ENCODE measurements at places on chromosomes 6 and 20.

DNA sequence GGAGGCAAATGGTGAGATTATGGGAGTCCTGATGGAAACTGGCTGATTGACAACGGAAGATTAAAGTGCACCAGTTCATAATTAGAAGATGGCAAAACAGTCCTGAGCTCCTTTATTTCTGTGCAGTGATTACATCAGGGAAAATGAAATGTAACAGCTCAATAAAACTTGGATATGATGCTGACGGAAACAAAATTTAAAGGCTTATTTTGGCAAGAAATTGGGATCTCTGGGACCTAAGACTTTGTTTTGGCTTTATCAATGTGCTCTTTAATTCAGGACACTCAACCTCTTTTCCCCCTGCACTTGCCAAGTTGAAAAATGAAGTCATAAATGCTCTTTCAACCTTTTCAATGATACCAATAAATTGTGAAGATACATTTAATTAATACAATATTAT is 226.8 kb downstream of the C6orf118 start:
- DNase-seq, result no peak

DNA sequence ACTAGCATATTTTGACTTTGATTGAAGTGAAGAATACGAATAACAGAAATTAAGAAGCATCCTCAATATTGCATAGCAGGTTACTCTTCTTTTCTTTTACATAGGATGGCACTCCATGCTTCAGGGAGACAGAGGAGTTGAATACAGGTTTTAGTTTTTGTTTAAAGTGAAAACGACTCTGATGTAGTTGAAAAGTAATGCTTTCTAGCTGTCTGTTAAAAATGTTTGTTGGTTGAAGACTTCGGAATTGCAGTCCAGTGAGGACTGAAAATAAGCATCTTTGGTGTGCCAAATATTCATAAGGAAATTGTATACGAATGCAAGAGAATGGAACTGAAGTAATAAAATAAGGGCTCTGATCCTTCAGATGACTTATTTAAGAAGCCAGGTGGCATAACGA is 618 bp upstream of the SLC16A10 start:
- DNase-seq, result no peak

DNA sequence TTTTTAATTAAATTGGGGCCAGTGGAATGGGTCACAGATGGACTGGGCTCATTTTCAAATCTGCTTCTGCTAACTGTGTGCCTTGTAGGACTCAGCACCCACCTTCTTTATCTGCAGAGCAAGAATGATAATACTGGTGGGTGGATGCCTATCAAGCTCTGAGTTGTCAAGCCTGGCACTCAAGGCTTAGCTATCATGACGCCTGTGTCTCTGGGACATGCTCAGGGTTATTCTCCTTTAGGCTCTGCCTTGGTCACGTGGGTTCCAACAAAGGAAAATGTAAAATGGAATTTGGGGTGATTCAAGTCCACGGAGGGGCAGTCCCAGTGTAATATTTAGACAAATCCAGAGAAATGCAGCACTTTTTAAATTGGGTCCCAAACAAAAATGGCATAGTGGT is 202.3 kb downstream of the TSHZ2 start:
- DNase-seq, result no peak

DNA sequence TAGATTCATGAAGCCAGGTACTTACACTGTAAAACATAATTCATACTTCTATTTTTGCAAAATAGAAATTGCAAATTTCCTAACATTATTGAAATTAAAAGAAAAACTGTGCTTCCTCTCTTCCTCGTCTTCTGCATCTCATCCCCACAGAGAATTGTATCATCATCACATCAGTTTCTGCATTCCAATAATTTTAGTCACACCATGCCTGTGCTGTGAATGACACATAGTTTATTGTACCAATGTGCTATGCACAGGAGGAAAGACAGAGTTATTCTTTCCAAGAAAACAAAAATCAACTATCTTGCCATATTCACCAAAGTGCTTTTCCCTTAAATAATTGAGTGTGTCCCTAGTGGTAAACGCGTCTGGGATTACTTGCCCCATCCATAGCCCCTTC is 38.1 kb upstream of the FAM135A start:
- DNase-seq, result no peak

GRCh38 chr6:41658636-41659035 is 20.4 kb downstream of the MDFI start:
- no peak for DNase-seq

- no peak for DNase-seq
Observed at GRCh38 chr6:38209371-38210260, 390.1 kb downstream of the ZFAND3 start.

DNA sequence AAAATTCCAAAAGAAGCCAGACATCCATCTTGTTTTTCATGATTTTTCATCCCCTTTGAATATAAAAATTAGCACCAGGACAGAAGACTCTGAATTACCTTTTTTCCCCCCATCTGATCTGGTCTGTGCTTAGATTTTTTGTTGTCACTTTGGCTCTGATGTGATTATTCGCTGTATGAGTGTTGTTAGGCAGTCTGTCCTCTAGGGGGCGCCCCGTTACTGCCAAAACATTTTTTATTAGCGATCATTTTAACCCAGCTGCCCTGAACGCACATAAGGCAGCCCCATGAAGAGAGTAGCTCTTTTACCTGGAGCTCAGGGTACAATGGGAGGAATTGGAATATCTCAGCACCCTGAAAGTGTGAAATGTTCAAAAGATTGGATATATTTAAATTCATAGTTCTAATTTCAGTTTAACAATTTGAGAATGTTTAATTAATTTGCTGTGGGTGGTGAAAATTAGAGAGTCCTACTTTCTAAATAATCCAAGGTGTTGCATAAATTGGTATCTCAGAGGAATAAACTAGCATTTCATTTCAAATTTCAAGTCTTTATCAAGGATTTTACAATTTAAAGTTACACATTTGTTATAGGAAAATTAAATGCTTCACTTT is 60.8 kb downstream of the PRPH2 start:
- peak; percentile 74 for DNase-seq

DNA sequence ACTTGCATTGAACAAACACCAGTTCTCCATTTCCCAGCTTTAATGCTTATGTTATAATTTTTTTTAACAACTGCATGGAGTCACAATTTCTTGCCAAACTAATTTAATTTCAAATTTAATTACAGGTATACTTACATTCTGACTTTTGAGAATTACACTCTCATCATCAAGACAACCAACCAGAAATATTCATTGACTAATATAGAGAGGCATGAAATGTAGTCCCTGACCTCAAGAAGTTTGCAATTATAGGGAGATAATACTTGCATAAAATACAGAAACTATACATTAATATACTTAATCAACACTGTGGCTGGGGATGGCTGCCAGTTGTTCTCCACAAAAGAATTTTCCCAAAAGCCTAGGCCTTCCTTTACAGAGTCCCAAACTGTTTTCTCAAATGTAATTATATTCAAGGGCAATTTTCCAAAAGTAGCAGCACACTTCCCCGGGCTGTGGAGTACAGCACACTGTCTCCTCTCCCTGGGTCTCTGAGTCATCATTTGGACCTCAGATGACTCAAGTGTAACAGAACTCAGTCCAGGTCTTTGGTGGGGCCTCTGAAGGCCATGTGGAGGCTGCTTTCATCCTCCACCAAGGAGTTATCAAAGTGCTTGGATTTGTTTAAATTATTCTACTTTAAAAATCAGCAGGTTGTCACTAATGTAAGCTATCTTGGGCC is 114.1 kb downstream of the KIF16B start:
- no peak for DNase-seq

DNA sequence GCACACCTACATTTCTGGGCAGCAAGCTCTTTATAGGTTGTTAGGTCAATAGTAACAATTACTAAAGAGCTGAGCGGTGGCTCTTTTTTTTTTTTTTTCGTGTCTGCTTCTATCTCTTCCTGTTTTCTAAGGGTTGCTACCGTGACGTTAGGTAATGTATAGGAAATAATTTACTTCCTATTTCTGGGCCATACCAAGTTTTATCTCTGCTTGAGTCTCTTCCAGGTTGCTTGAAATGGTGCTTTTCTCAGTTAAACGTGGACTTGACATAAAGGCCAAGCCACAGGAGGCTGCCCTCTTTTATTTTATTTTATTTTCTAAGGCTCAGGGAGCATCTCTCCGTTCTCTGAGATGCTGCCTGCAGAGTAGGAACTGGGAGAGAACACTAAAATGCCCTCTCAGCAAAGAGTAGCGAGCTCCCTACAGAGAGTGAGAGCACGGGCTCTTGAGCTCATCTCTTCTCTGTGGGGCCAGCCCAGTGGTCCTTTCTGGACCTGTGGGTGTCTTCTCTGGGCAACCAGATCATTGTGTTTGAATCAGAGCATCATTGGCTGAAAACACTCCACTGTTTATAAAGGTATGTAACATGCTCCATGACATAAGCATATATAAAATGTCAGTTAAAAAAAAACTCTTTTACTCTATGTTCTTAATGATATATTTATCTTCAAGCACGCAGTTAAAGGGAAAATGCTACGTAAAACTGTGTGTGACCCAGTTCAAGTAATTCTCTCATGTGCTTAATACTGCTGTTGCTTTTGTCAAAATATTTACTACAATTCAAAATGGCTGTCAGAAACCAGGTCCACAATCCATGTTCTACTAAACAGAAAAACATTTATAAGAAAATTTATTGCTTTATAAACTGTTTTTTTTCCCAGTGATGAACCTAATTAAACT is at the start of gene ZNF831:
Gene ZNF831 (plus strand): TSS at position 191 of the 900 bp plus-strand sequence. CDS start 27,199 bp downstream, outside the sequence.
- DNase-seq, result peak; percentile 26

DNA sequence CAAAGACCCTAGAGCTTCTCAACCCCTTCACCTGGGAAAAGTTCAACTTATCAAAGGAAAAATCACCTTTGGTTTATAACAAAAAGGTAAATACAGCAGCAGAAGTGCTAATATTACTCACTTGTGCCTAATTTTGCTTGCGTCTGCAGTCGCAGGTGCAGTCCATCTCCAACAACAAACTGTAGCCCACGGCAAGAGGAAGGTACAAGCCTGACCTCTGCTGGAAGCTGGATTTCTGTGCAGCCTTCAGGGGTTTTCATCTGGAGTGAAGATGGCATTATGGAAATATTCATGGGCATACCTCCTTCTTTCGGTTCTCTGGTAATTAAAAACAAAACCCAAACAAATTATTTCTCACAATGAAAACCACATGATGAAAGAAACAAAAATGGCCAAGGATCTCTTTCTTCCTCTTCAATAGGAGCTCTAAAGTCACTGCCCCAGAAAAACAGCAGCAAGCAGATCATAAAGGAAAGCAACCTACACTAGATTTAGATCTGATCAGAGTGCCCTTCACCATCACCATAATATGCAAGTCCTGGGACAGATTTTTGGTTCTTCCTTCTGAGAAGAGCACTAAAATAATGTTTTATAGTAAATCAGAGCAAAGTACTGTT is 7.8 kb downstream of the UBE3D start:
- DNase-seq, result no peak

- DNase-seq, result no peak
Observed at GRCh38 chr20:48729538-48729937, 98.3 kb downstream of the PREX1 start.

DNA sequence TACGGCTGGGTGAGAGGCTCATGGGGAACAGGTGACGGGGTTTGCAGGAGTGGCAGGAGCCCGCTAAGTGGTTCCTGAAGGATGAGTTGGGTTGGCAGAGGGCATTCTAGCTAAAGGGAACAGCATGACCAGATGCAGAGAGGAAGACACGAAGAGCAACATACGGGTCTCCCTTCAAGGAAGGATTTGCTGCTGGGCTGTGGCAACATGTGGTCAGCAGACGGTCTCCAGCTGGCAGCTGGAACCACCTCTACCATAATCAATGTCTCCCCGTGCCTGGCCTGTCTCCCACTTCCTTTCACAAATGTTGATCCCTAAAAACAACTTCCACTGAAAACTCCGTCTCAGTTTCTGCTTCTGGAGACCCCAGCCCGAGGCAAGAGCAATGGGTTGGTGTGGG is 80.6 kb upstream of the SULF2 start:
- DNase-seq, result no peak

- no peak for DNase-seq
Observed at GRCh38 chr6:137862419-137863090, 4.5 kb upstream of the TNFAIP3 start.

GRCh38 chr6:129740013-129740412 is 30.0 kb upstream of the ARHGAP18 start:
- DNase-seq, result no peak

DNA sequence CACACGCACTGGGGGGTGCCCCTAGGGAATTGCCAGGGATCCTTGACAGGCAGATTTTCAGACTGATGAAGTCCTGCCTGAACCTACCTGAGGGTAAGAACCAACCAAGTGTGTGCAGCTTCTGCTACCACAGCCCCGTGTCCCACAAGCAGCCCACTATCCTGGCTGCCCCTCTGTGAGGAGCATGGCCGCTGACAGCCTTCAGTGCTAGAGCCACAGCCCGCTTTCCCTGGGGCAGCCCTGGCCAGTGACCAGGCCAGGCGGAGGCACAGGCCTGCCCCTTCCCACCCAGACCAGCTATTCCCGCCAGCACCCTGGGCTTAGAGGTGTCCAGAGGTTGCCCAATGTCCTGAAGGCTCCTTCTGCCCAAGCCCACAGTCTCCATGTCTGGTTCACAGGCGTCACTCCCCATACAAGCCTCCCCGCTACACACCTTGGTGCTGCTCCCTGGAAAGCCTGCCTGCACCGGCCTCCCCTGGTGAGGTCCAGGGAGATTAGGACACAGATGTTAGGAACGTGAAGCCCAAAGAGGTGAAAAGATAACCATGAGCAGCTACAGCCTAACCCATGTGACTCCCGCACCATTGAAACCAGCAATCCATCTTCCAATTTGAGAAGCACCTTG is 207.0 kb downstream of the SYNDIG1 start:
- DNase-seq, result no peak

- no peak for DNase-seq
Observed at GRCh38 chr6:168136001-168136400, 57.0 kb upstream of the FRMD1 start.

GRCh38 chr20:41392295-41392694 is 25.7 kb upstream of the EMILIN3 start:
- no peak for DNase-seq

DNA sequence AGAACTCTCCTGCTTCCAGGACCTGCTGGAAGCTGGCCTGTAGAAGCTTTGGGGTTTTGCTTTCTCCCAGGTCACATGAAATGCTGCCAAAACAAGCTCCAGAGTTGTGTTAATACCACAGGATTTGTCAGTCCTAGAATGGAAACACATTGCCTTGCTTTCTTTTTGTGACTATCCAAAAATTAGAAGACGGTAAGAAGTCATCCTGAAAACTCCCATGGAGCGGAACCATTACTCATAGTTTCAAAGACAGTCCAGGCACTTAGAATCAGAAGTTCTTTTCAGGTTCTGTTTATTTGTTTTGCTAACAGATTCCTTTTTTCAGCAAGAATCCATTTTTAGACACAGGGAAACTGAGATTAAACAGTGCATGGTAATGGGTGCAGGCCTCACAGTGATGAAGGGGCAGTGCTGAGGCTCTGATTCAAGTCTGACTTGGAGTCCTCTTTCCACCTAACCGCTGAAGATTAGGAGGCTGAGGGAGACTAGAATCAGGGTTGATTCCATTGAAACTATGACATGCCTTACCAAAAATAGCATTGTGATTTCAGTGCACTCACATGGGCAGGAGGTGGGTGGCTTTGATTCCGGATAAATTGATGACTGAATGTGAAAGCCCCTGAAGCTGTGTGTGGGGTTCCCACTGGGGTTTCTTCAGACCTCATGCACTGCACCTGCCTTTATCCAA is 72.2 kb upstream of the NAA20 start:
- no peak for DNase-seq

Measured in stimulated activated naive CD4-positive, alpha-beta T cell treated with Interleukin-2 at 50 U/mL for 16 hours (primary cell).